ENCODE measurements at places on chromosomes 2 and 18.
A peak's percentile ranks its signal among the peaks of the same experiment; 100 is the strongest.

DNA sequence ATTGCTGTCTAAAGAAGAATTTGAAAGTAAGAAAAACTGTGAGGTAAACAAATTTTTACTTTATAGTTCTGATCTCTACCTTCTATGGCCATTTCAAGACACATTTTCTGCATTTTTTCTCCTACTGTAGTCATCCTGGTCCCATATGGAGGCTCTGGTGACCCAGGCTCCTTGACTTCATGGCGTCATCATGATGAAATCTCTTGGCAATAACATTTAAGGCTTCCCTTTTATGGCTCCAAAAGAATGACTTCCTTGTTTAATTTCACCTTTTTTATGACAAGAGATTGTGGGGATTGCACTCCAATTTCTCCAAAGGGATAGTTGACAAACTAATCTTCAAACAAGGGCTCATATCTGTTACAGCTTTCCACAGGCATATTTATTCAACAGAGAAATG lies 143.0 kb upstream of the SCN7A start:
- DNase-seq, result no peak

- no peak for DNase-seq
Observed at GRCh38 chr18:80200171-80200931, 47.0 kb downstream of the PARD6G start.

DNA sequence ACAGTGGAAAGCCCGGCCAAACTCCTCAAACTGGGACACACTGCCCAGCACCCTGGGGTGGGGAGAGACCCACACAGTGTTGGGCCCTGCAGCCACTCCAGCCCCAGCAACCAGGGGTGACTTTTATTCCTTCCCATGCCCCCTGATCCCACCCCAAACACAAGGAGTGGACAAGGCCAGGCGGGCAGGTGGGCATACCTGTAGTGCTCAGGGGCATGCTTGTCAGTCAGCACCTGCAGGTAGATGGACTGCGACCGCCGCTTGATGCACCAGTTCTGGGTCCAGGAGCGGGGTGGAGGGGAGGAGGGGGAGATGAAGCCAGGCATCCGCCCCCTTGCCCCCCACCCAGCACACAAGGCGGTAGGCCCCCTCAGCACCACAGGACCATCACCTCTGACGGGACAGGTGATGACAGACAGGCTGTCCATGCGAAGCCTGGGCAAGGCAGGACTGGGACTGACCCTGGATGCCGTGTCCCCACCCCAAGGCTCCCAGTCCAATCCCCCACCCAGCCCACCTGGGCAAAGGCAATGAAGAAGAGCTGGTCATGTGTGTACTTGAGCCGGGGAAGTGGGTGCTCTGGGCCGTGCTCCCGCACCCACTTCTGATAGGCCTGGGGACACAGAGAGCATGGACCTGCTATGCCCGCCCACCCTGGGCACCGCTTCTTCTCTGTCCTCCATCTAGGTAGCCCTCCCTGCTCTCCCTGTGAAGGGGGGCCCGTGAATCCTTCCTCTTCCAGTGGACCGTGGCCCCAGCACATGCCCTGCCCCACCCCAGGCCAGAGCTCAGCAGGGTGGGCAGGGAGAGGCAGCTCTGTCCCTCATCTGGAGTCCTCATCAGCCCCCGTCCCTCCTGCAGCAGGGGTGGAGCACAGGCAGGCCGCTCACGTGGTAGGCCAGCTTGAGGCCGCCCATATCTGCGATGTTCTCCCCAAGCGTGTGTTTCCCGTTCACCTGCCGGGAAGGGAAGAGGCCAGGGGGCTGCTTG lies 7.1 kb downstream of the ECEL1 start:
- no peak for DNase-seq

DNA sequence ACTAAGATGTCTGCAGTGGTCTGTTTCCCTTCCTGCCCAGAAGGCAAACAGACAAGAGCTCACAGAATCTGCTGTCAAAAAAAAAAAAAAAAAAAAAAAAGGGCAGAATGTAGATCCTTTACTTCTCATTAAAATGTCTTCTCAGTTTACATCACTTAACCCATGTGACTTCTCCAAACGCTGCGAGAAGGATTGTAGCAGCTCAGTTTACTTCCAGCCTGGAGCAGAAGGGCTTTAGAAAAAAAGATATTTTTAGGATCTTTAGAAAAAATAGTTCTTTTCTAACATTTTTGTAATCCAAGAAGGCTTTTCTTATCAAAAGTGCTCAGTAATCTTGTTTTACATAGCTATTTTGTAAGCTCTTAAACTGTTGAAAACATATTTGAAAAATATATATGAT lies 425.4 kb downstream of the CNTNAP5 start:
- DNase-seq, result no peak

GRCh38 chr2:64331849-64332699 lies 121.9 kb upstream of the LGALSL start:
- no peak for DNase-seq

GRCh38 chr18:46155641-46156051 lies 51.5 kb downstream of the HAUS1 start:
- DNase-seq, result peak; percentile 33

DNA sequence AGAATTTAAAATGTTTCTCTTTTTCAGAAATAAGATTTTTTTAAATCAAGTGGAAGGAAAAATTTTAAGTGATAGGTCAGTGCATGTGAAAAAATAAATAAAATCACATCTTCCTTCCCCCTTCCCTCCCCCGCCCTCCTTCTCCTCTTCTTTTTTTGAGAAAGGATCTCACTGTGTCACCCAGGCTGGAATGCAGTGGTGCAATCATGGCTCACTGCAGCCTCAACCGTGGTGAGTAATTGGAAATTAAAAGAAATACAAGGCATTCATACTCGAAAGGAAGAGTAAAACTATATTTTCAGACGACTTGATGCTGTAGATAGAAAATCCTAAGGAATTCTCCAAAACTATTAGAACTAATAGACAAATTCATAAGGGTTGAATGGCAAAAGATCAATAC lies 16.9 kb upstream of the CRACDL start:
- no peak for DNase-seq

GRCh38 chr18:4987452-4988405 lies 209.3 kb downstream of the AKAIN1 start:
- no peak for DNase-seq

DNA sequence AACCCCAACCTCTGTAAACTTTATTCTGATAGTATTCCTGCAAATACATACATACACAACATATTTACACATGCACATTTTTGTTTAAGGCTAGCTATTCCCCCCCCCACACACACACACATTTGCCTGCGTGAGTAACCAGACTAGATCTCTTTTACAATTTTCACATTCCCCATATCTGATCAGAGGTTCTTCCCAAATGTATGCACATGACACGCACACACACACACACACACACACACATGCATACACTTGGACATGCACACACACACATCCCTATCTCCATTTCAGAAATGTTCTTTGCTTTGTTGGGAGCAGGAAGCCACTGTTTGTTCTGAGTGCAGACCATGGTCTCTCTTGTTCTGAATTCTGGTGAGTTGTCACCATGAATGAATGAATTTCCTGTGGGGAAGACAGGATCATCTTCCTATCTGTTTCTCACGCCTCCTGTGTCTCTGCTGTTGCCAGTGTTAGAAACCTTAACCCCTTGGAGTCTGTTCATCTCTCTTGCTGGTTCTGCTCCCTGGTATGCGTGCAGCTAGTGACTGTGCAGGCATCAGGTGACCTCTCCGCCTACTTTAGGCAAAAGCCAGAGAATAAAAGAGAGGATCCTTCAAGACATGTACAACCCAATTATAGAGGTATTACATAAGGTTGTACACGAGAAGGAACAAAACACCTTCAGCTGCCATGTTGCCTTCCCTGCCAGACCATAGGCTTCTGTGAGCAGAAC lies 251.0 kb upstream of the RAB12 start:
- no peak for DNase-seq

GRCh38 chr2:235709969-235710879 lies 216.4 kb downstream of the AGAP1 start:
- DNase-seq, result no peak

GRCh38 chr2:37105150-37105549 lies 20.8 kb downstream of the GPATCH11 start:
- no peak for DNase-seq

GRCh38 chr18:8742387-8743361 lies 37.3 kb downstream of the MTCL1 start:
- DNase-seq, result no peak

- DNase-seq, result no peak
Observed at GRCh38 chr2:10109311-10109710, 13.2 kb upstream of the RRM2 start.

- no peak for DNase-seq
Observed at GRCh38 chr2:48434101-48434500, 95.9 kb upstream of the STON1 start.

GRCh38 chr2:144082777-144083176 lies 437.1 kb downstream of the ZEB2 start:
- DNase-seq, result no peak

GRCh38 chr2:145702305-145702704 lies 1182.4 kb upstream of the ZEB2 start:
- no peak for DNase-seq

DNA sequence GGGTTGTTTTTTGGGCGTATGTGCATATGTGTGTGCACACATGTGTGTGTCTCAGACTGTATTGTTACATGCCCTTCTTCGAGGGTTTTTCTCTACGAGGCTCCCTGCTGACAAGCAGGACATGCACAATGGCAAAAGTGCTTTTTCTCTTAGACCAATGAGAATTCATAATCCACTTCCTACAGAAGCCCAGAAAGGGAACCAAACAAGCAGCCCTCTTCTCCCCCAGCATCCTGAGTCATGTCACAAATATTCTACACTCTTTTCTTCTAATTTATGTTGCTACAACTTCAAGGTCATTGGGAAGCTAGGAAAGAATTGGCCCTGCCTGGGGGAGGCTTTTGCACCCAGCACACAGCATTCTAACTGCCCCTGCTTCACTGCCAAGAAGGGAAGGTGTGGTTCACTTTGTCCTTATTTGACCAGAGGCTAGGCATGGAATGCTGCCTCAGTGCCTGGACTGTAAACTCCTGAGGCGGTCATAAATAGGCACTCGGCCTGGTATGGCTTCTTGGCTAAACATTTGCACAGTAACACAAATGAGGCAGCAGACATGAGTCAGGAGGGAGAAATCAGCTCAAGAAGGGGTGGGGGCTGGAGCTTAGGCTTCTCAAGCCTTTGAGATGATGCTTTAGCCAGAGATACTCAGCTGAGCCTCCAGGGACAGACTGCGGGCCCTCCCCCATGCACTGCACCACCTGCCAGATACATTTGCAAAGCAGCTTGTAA lies 92.7 kb upstream of the KLF7 start:
- peak; percentile 86 for DNase-seq

- DNase-seq, result no peak
Observed at GRCh38 chr2:192196421-192197194, 1.9 kb upstream of the TMEFF2 start.

DNA sequence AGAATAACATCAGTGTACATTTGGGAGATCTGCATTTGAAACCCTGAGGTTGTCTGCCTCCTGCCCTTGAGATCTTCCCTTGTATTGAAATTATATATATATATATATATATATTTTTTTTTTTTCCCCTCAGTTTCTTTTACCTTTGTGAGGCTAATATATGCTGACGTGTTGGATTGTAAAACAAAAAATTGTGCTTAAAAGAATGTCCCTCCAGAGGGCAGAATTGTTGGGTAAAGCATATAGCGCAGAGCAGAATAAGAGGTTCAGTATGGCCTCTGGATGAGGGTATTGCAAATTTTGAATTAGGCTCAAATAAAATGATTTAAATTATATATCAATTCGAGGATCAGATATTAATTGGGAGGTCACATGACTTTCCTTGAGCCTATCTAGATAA lies 12.4 kb downstream of the NABP1 start:
- DNase-seq, result no peak

GRCh38 chr2:239264492-239264837 lies 136.4 kb downstream of the HDAC4 start:
- DNase-seq, result no peak

GRCh38 chr2:48414196-48414595 lies 115.8 kb upstream of the STON1 start:
- DNase-seq, result no peak

- no peak for DNase-seq
Observed at GRCh38 chr18:59593291-59593717, 103.9 kb downstream of the CCBE1 start.

DNA sequence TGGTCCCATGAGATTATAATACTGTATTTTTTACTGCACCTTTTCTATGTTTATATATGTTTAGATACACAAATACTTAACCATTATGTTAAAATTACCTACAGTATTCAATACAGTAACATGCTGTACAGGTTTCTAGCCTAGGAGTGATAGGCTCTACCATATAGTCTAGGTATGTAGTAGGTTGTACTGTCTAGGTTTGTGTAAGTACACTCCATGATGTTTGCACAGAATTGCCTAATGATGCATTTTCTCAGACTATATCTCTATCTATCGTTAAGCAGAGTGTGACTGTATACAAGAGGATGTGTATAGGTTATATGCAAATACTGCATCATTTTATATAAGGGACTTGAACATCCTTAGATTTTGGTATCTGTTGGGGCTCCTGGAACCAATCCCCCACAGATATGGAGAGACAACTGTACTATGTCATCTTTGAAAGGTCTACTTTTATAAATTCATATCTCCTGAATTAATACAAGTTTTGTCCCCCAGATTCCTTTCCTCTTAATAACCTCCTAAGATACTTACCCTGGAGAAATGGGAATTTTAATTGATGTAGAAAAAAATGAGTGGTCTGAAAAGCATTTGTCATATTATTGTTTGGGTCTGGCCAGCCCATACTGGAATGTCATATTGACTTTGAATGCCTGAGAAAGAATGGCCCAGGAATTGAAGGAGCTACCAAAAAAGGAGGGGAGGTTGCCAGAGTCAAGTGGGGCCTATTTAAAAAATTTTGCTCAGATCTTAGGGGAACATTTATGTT lies 36.6 kb downstream of the EHBP1 start:
- DNase-seq, result no peak

DNA sequence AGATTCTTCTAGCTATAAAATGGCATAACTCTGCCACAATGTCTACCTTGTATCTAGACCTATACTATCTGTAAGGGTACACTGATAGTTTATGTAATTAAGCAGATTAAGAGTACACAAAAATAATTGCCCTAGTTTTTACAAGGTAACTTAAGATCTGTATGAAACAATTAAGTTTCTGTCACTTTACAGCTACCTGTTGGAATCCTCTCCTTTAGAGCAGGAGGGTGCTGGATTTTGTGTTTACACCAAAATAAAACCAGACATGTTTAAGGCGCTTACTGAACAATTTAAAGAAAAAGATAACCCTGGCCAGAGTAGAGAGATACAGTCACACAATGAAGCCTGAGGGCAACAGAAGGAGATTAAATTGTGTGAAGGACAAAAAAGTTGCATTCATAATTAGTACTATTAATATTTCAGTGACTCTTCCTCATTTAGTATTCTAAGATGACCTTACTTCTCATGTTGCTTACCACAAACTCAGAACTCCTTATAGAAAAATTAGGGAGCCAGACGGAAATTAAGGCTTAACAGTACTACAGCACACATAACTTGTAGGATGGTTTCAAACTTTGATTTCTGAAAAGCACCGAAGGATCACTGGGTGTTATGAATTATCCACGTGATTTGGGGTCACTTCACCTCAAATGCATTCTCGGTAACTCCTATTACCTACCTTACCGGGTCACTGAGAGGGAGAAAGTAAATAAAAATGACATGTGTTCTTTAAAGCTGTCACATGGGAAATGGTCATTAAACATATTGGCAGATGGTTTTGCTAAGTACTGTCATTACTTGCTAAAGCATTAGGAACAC lies 1.0 kb downstream of the DARS1 start:
- DNase-seq, result no peak

GRCh38 chr18:5914951-5915350 lies 19.6 kb upstream of the TMEM200C start:
- DNase-seq, result no peak

- DNase-seq, result peak; percentile 91
Observed at GRCh38 chr2:85911814-85912692, 23.3 kb upstream of the ST3GAL5 start.

GRCh38 chr2:95262896-95263542 lies 11.2 kb upstream of the PROM2 start:
- DNase-seq, result no peak
